Stomach (tissue), 19 donors: ENCODE measurements at places on chromosomes 12 and 14. TPM values are rescaled to one million over a fixed set of nuclear protein-coding genes. Genes with fewer than 3 reads are reported as not detected.

GRCh38 chr12:93360688-93361087 lies 17.0 kb upstream of the NUDT4 start:
- DNase-seq = no peak

DNA sequence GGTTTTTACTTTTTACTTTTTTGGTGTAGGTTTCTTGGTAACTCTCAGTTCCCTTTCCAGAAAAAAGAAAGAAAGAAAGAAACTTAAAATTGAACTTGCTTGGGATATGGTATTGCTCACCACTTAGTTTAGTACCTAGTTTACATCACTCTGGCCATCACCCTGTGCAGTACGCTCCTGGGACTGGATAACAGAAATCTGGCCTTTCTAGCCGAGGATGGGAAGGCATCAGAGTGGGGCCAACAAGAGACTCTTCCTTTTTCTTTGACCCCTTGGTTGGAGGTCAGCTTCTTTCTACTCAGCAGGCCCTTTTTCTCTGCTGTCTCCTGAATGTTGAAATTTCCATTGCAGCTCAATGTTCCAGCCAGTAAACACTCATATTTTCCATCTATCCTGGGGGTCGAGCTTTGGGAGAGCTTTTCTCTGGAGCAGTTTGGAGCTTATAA lies 156.6 kb downstream of the TGFB3 start:
- no peak for DNase-seq

GRCh38 chr12:9951026-9951675 lies 19.0 kb upstream of the CLEC2A start:
- DNase-seq = peak; percentile 37

DNA sequence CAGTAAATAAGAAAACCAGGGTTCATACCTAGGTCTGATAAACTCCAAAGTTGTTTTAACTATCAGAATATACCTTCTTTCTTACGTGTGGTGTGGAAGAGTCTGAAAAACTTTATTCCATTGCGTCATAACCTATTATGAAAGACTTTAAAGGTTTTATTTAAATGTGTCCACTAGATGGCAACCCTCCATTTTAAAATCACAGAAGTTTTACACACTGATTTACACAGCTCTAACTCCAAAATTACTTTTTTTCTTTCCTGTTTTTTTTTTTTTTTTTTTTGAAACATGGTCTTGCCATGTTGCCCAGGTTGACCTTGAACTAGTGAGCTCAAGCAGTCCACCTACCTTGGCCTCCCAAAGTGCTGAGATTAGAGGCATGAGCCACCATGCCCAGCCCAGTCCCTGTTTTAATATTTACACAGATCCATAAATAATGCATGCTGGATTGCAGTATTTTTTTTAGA lies 17.3 kb upstream of the TMPRSS12 start:
- DNase-seq = no peak

The NINJ2 gene
- 5.2 TPM for polyA plus RNA-seq
